ENCODE measurements at places on chromosomes 4 and X.
A peak's percentile ranks its signal among the peaks of the same experiment; 100 is the strongest.

DNA sequence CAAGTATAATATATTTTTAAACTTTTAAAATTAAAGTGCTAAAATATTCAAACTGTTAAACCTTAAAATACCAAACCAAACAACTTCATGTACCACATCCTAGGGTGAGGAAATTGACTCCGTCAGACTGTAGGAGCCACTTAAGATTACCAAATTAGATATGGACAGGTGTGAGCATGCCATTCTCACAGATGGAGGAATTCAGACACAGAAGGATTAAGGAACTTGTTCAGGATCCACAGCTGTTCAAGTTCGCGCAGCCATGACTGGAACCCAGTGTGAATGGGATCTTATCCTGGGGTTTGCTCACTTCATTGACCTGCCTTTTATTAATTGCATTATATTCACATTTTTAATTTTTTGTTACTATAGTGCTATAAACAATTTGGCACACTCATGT is 224.9 kb upstream of the PCDH7 start:
- DNase-seq = no peak

DNA sequence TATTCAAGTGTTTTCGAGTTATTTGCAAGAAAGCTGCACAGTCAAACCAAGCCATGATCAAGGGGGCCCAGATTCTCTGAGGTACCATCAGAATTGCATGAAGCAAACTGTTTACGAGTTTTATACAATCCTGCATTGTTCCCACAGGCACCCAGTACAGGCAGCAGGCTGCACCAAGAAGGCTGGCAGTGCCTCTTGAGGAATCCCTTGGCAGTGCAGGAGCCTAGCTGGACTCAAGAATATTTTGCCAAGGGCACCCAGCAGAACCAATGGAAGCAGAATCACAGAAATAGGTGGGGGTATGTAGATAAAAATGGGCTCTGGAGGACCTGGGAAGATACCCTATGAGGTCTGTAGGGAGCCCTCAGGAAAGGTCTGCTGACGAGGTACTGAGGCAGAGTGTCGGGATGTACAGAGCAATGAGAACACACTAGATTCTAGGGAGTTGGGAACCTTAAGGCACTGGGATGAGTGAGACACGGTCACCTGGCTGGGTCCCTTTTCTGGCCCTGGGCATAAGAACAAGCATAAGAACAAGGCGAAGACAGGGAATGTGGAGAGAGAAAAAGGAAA is 2.5 kb upstream of the PLP1 start:
- no peak for DNase-seq

GRCh38 chrX:40263014-40263560 is 165.3 kb upstream of the BCOR start:
- no peak for DNase-seq

DNA sequence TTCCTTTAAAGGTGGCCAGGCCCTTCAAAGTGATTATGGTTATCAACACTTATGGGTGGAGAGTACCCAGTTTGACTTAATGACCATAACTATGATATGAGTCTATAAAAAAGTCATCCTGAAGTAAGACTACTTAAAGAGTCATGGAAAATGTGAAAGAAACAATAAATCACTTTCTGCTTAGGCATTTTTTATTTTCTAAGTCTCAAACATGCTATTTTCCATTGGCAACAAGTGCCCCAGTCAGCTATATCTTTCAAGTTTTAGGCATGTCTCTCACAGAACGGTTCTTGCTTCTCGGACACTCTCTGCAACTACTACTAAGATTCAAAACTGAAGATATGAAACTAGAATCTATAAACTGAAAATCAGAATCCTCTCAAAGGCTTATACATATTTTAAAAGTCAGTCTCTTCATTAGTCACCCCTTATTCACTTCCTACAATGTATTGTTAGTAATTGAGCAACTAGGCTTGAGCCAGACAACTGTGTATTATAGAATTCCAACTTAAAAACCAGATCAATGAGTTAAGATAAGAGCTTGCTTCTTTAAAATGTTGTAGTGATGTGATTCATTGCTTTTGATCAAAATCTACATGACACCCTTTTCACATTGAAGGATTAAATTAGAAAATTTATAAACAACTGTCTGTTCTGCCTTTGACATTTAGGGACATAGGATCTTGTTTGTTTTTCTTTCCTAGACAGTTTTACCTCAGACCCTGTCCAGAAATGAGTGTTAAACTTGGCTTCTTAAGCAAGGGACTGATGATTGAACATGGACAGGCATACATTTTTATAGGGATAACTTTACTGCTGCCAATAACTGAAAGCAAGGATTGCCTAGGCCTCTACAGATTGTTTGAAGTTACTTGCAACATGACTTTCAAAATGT is 2.9 kb downstream of the ANTXR2 start:
- DNase-seq = no peak

GRCh38 chr4:106358899-106359298 is 9.7 kb downstream of the GIMD1 start:
- DNase-seq = peak; percentile 78

DNA sequence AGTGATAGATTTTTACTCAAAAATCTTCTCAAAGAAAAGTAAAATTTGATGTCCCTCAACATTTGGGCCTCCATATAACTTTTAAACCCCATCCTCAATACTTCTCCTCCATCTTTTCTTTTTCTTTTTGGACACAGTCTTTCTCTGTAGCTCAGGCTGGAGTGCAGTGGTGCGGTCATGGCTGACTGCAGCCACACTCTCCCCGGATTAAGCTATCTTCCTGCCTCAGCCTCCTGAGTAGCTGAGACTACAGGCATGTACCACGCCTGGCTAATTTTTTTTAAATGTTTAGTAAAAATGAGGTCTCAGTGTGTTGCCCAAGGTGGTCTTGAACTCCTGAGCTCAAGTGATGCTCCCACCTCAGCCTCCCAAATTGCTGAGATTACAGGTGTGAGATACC is 33.1 kb downstream of the KDM6A start:
- no peak for DNase-seq

- no peak for DNase-seq
These were observed 25.5 kb upstream of the AMOT start for GRCh38 chrX:112866175-112866574.

DNA sequence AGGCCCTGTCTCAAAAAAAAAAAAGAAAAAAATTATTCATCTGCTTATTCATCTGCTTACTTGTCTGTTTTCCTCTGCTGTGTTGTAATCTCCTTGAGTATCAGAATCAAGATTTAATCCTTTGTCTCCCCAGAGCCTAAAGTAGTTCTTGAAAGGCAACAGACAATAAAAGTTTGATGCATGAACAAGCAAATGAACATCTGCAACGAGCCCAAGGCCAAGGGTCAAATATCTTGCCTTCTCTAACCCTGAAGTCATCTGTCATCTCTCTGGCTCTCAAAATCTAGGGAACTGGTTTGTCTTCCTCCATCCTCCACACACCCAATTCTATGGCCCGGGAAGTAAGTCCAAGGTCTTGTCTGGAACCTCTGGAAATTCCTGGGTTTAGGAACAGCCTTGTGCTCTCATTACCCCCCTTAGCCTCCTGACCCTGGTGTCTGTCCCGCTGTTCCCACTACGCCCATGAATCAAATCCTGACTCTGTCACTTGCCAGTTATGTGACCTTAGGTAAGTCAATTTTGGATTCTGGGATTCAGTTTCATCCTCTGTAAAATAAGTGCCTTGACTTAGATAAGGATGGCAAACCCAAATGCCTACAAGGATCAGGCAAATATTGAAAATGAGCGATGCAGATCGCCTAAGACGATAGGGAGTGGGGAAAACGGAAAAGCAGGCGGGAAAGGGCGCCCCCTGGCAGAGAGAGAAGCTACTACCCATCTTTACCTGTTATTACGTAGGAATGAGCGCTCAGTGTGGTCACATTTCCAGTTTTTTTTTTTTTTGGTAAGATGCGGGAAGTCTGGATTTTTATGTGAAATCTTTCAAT is 102.7 kb upstream of the DHX15 start:
- no peak for DNase-seq

- no peak for DNase-seq
These were observed 5.2 kb downstream of the TRIM2 start for GRCh38 chr4:153209410-153209809.

GRCh38 chrX:10156199-10157031 is at the start of gene CLCN4:
CLCN4 (plus strand) TSS chrX:10156975; CDS start chrX:10185033, 28,058 bp downstream.
- DNase-seq = no peak

- DNase-seq = no peak
These were observed 78.0 kb downstream of the PHOX2B start for GRCh38 chr4:41670530-41670929.

GRCh38 chrX:106935175-106935574 is 15.0 kb downstream of the CLDN2 start:
- no peak for DNase-seq

DNA sequence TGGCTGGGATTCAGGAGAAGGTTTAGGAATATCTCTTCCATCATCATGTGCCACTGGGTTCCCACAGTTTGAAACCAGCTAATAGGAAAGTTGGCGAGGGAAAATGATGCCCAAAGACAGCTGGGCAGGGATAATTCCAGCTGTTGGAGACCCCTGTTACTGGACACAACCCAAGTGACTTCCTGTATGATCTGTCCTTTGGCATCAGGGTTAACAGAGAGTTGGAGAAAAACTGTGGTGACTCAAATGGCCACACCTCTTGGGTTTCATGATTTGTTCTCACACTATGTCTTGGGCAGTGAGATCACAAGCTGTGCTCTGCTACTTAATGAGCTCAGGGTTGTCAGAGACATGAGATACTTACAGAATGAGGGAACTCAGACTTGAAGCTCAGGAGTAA is 3.8 kb downstream of the FGF16 start:
- peak; percentile 42 for DNase-seq

DNA sequence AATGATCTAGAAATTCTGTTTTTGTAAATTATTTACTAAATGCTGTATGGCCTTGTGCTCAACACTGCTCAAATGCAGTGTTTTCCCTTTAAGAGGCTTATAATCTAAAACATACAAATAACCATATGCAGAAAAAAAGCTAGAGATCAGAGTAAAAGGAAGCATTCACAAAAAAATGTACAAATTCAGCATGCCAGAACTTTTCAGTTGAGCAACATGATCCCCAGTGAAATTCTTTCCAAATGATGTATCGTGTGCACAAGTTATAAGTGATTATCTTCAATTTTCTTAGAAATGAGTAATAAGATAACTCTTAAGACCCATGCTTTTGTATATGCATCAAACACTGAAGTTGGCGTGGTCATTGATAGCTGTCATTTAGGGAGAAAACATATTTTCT is 5.0 kb downstream of the GPC3 start:
- DNase-seq = no peak

DNA sequence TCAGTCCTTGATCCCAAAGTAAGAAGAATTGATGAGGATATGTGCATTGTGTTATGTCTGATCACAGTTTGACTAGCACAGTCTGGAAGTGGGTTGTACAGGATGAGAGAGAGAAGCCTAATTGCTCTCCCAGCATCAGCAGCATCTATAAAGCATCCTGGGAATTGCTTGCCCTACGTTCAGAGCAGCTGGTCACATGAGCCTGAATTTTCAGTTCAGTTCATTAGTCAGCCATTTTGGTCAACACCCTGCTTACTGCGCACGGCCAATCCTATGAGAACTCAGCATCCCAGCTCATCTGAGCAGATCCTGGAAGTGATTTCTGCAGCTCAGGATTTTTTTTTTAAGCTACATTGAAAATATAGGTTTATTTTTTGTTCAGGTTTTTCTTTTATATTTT is at the start of gene RUFY3:
TSS of gene RUFY3 (plus strand) at position 218 of the 400 bp plus-strand sequence. CDS start 610 bp downstream, outside the sequence.
- DNase-seq = peak; percentile 90

- DNase-seq = no peak
These were observed 96.5 kb downstream of the NPNT start for GRCh38 chr4:105991726-105992125.

DNA sequence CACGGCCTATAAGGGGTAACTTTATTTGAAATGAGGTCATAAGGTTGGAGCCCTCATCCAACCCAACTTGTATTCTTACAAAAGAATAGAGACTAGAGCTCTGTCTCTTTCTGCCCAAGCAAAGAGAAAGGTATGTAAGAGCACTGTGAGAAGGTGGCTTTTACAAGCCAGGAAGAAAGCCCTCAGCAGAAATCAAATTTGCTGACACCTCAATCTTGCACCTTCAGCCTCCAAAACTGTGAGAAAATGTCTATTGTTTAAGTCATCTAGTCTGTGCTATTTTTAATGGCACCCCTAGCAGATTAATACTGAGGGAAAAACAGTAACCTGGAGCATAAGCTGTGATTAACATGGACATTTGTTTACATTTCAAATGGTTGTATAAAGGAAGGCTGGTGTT is 860.7 kb downstream of the PCDH7 start:
- no peak for DNase-seq

DNA sequence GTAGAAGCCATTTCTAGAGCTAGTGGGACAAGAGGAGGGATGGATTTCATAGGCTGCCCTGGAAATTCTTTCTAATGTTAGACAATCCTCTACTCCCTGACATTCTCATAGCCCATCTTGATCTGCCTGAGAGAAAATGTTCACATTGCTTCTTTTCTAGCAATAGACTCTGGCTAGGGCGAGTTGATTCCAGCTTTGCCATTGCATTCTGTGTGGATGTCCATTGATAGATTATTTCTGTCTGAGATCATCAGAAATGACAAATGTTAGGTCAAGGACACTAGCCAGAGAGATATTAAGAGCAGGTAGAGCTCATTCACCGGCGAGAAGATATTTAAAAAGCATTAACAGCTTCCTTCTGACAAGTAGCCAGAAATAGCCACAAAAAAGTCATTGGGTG is 184.7 kb downstream of the LDB2 start:
- DNase-seq = no peak

DNA sequence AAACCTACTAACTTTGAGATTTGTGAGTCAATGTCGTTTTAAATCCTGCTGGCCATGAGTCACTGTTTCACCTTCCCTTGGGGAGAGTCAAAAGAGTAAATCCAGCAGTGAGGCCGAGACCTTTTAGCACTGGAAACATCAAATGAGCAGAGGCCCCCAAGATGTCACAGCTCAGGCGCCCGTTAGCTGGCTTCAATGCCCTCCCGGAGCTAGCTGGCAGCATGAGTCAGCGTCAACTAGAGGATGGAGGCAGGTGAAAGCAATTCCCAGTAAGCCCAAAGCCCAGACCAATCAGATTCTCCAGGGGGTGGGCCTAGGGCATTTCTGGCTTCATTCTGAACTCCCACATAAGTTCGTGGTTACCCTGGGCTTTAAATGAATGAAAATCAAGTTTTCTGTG is 170.9 kb downstream of the CLCN4 start:
- DNase-seq = no peak

- no peak for DNase-seq
These were observed 110.9 kb upstream of the BMP2K start for GRCh38 chr4:78665216-78665770.

GRCh38 chr4:82352825-82353366 is 20.9 kb downstream of the HNRNPD start:
- no peak for DNase-seq

Data from GM04503 (cell line).